ENCODE measurements at places on chromosomes 5 and 9.

DNA sequence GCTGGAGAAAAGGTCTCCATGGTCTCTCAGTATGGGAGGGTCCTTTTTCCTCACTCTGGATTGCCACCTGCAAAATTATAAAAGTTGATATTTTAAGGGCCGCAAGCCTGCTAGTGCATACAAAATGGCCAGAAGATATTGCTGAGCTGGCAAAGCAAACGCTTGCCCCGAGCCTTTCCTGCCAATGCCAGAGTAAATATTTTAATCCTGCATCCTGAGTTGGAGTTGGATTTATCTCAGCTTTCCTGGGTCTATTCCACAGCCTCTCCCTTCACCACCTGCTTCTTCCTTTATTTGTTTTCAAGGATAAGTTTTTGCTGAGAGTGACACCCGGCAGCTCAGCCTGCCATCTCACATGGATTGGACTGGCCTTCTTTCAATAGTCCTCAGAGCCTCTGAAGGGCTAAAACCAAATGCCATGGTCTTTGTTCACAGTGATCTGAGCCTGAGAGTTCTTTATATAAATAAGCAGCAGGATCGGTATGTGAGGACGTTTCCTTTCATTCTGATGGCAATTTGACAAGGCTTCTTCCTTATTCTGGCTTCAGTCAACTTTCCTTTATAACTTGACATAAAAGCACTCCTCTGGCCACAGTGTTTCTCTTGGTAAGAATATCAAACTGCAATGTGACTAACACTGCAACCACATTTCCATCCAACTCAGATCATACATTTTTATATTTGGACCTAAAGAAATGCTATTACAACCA, 170.1 kb downstream of the ADAMTS12 start:
- no peaks in the 10 kb centered on the region for H3K4me1 ChIP-seq
- no peak for DNase-seq
- H3K4me3 ChIP-seq: no peak overlapping the region
- H3K27ac ChIP-seq: no peak overlapping the region

GRCh38 chr9:113579283-113580040, 115.9 kb downstream of the RGS3 start:
- no peaks in the 10 kb centered on the region for H3K27me3 ChIP-seq
- peaks cover 86% of the 10 kb centered on the region for H3K4me1 ChIP-seq
- H3K4me3 ChIP-seq: peak overlapping the region; percentile 95

DNA sequence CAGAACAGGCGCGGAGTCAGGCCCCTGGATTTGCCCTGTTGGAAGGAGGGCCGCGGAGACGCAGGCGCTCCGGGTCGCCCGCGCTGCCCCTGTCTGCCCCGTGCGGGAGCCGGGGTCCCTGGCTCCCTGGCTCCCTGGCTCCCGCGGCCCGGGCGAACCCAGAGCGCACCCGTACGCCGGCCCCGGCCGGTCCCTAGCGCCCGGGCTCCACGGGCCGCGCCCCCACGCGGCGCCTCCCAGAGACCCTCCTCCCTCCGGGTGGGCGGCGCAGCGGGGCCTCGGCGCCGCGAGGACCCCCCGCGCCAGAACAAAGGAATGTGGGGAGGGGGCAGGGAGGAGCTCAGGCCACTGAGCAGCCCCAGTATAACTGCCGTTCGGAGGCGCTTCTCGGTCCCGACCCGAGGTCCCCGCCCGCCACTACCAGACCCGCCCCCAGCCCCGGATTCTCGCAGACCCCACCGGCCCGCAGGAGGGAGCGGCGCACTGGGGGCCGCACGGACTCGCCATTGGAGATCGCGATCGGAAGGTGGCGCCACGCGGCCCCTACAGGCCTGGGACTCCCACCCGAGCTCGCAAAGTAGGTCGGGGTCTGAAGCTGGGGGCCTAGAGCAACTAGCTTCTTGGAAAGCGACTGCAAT, 2.4 kb downstream of the NFIL3 start:
- DNase-seq: no peak
- peaks cover 30% of the 10 kb centered on the region for H3K36me3 ChIP-seq
- H3K27ac ChIP-seq: peak overlapping the region; percentile 98
- H3K4me1 ChIP-seq: peaks cover 40% of the 10 kb centered on the region
- H3K4me3 ChIP-seq: peak overlapping the region; percentile 100
- H3K27me3 ChIP-seq: no peaks in the 10 kb centered on the region

DNA sequence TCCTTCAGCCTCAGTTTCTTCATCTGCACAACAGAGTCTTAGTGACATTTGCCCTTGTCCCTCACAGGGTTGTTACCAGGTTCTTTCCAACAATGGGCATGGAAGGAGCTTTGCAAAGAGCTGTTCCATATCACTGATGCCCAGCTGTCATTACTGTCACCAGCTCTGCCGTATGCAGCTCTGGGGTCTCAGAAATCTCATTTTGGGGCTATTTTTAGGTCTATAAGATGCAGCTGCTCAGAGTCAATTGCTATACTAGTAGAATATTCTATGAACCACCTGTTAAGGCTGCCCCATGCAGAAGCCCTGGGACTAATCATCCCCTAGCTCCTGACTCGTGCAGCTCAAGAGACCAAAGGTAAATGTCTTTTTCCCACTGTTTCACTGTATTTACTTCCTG, 105.1 kb upstream of the TNPO1 start:
- no peaks in the 10 kb centered on the region for H3K36me3 ChIP-seq
- no peak overlapping the region for H3K27ac ChIP-seq
- H3K4me1 ChIP-seq: no peaks in the 10 kb centered on the region
- DNase-seq: no peak
- peaks cover 7% of the 10 kb centered on the region for H3K27me3 ChIP-seq

DNA sequence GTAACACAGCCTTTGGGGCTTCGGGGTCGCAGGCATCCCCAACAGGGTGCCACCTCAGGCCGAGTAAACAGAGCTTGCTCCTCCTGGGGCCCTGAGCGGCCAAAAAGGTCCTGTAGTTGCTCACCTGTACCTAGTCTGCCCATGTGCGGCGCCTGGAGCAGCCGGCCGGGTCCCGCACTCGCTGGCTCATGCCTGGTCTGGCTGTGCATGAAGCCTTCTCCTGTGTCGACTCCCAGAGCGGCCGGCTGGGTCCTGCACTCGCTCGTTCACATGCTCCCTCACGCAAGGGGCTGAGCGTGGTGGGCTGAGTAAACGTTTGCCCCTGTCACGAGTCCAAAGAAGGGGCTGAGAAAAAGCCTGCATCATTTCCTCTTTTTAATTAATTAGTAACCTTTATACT, 162.4 kb upstream of the TUT7 start:
- H3K4me3 ChIP-seq: no peak overlapping the region
- no peaks in the 10 kb centered on the region for H3K4me1 ChIP-seq
- no peak for DNase-seq
- peaks cover 6% of the 10 kb centered on the region for H3K27me3 ChIP-seq
- no peaks in the 10 kb centered on the region for H3K36me3 ChIP-seq

- H3K4me1 ChIP-seq: peaks cover 5% of the 10 kb centered on the region
- peaks cover 2% of the 10 kb centered on the region for H3K36me3 ChIP-seq
- H3K27ac ChIP-seq: no peak overlapping the region
- no peak overlapping the region for H3K4me3 ChIP-seq
Measured at GRCh38 chr5:10335711-10336470, 17.6 kb upstream of the MARCHF6 start.

GRCh38 chr5:72572236-72572765, 65.1 kb upstream of the ZNF366 start:
- H3K4me1 ChIP-seq: no peaks in the 10 kb centered on the region
- no peak for DNase-seq
- H3K36me3 ChIP-seq: peaks cover 4% of the 10 kb centered on the region
- H3K27me3 ChIP-seq: peaks cover 47% of the 10 kb centered on the region
- no peak overlapping the region for H3K4me3 ChIP-seq
- H3K27ac ChIP-seq: no peak overlapping the region

- no peak overlapping the region for H3K4me3 ChIP-seq
- H3K4me1 ChIP-seq: peaks cover 4% of the 10 kb centered on the region
- H3K36me3 ChIP-seq: no peaks in the 10 kb centered on the region
- H3K27ac ChIP-seq: no peak overlapping the region
Measured at GRCh38 chr9:4421847-4422246, 68.4 kb upstream of the SLC1A1 start.

DNA sequence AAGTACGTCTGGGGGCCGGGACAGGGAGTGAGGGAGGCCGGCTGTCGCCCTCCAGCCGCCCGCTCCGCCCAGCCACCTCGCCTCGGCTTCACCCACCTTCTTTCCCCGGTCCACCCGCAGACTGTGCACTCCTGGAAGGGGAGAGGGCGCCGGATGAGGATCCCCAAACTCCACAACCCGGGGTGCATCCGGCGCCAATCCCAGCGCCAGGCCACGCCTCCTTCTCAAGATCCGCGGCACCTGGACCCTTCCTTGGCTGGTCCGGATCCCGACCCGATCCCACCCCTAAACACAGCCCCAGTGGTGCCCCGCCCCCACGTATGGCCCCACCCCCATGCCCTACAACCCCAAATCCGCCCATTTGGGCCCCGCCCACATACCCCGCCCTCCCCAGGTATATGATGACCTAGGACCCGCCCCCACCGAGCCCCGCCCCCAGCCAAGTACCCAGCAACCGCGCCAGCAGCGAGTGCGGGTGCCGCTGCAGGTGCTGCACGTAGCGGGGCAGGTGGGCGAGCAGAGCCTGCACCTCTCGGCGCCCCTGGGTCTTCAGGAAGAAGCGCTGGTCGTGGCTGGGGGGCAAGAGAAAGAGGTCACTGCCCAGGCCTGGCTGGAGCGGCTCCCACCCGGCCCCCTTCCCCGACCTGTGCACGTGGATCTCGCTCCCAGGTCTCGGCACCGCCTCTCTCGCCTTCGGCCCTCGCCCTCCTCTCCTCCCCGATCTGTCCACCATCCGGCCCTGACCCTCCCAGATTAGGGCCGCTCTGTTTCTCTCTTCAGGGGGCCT, 3.2 kb downstream of the PIP5KL1 start:
- H3K4me3 ChIP-seq: peak overlapping the region; percentile 80
- DNase-seq: no peak
- peaks cover 14% of the 10 kb centered on the region for H3K4me1 ChIP-seq
- peaks cover 3% of the 10 kb centered on the region for H3K36me3 ChIP-seq
- peak overlapping the region; percentile 20 for H3K27ac ChIP-seq

DNA sequence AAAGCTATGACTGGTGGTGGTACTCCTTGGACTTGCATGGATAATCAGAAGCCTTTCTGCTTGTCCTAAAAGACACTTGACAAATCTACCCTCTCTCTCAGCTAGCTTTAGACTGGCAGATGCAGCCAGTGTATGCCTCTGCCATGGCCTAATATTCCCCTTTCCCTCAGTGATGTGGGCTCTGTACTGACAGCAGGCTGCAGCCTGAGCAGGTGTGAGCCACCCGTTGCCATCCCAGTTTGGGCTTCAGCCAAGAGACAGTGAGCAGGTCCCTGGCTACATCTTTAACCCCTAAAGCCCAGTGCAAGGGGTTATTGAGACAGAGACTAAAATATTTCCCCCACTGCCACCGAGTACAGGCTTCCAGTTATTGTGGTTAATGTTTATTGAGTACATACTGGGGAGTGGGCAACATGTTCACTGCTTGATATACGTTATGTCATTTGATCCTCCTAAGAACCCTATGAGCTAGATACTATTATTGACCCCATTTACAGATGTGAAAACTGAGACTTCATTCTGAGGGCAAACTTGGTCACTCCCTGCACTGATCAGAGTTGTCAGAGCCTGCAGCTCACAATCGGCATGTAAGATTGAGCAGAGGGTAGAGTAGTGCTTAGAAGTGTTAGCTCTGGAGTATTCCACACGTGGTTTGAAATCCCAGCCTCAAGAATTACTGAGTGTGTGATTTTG, 254.2 kb downstream of the ARHGAP26 start:
- peaks cover 2% of the 10 kb centered on the region for H3K36me3 ChIP-seq
- no peaks in the 10 kb centered on the region for H3K27me3 ChIP-seq
- H3K4me1 ChIP-seq: peaks cover 45% of the 10 kb centered on the region
- no peak overlapping the region for H3K27ac ChIP-seq
- H3K4me3 ChIP-seq: no peak overlapping the region

GRCh38 chr5:151280443-151280842, 23.1 kb downstream of the SLC36A3 start:
- no peaks in the 10 kb centered on the region for H3K27me3 ChIP-seq
- DNase-seq: no peak
- no peak overlapping the region for H3K27ac ChIP-seq
- H3K4me3 ChIP-seq: no peak overlapping the region
- H3K36me3 ChIP-seq: peaks cover 16% of the 10 kb centered on the region

GRCh38 chr9:84667571-84668195, 1.8 kb upstream of the NTRK2 start:
- H3K27me3 ChIP-seq: peaks cover 73% of the 10 kb centered on the region
- H3K4me1 ChIP-seq: peaks cover 21% of the 10 kb centered on the region
- no peak overlapping the region for H3K27ac ChIP-seq
- H3K4me3 ChIP-seq: peak overlapping the region; percentile 53

DNA sequence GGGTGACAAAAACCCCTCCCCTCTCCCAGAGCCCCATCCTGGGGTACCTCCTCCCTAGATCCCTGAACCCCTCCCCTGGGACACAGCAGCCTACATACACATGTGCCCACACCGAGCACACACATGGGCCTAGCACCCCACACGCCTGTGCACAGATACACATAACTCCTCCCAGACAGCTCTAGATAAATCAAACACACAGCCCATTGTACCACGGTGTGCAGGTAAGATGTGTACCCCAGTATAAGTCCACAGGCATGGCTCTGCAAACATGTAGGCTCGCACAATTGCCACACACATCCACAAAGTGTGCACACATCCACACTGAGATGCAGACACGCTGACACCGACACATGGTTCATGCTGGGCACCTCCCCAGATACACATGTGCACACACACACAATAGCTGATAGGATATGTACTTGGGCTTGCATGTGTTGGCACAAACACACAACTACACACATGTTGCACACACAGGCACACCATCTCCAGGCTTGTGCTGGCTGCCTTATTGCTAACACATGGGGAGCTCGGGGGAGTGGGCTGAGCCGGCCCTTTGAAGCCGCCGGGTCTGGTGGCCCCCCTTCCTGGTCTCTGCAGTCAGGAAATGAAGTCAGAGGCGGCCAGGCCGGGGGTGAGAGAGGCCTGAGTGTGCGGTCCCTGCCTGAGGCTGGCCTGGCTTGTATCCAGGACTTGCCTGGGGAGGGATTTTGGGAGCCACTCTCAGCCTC, 30.2 kb downstream of the GOLGA2 start:
- no peak for DNase-seq
- H3K4me3 ChIP-seq: no peak overlapping the region
- peaks cover 25% of the 10 kb centered on the region for H3K4me1 ChIP-seq
- peak overlapping the region; percentile 26 for H3K27ac ChIP-seq
- peaks cover 40% of the 10 kb centered on the region for H3K27me3 ChIP-seq

DNA sequence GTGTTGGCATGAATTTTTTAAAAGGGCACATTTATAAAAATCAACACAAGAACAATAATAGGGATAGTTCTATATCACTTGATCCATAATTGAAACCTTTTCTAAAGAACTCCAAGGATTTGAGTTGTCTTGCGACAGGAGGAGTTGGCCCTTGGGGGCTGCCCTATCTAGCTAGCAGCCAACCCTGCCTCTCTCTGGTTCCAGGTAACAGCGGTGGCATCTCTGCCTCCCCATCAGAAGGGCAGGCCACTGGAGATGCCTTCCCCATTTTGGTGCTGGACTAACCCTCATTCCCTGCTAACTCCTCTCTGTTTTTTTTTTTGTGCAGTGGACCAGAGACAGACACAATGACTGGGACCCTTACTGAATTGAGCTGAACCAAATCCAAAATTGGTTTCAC, 393.0 kb downstream of the MED10 start:
- H3K4me3 ChIP-seq: no peak overlapping the region
- DNase-seq: no peak
- H3K27ac ChIP-seq: no peak overlapping the region

GRCh38 chr5:33370466-33370859, 70.3 kb upstream of the TARS1 start:
- H3K4me1 ChIP-seq: peaks cover 7% of the 10 kb centered on the region
- no peaks in the 10 kb centered on the region for H3K27me3 ChIP-seq
- no peaks in the 10 kb centered on the region for H3K36me3 ChIP-seq
- no peak overlapping the region for H3K4me3 ChIP-seq

All from stimulated activated naive B cell treated with anti-CD40 and anti-IgM and Interleukin-4, amounts not matched to agents 10 μg/mL and 1 μg/mL and 100 μg/mL, for 72 hours (primary cell).